ENCODE measurements at places on chromosomes 16 and 17.
A peak's percentile ranks its signal among the peaks of the same experiment; 100 is the strongest.

DNA sequence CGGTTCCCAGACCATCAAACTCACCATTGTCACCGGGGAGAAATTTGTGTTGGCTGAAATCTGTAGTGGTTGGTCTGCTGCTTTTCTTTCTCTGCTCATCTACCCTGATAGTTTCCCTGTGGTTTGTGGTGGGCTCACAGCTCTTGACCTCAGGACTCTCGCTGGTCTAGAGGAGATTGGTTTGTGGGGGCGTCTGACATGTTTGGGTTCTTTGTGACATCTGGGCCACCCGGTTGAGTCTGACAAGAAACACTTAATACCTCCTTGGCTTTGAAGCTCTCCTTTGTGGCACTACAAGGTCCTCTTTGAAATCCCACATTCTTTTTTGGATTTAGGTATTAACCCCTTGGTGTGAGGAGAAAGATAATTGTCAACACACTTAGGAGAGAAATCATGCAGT, 662.0 kb downstream of the WWOX start:
- no peak for DNase-seq

- no peak for DNase-seq
These were observed 126.3 kb downstream of the ABCC1 start for GRCh38 chr16:16075488-16076422.

GRCh38 chr16:13839577-13839976, 80.4 kb upstream of the ERCC4 start:
- no peak for DNase-seq

GRCh38 chr17:66643815-66644710, 190.9 kb upstream of the CACNG5 start:
- DNase-seq, result no peak

DNA sequence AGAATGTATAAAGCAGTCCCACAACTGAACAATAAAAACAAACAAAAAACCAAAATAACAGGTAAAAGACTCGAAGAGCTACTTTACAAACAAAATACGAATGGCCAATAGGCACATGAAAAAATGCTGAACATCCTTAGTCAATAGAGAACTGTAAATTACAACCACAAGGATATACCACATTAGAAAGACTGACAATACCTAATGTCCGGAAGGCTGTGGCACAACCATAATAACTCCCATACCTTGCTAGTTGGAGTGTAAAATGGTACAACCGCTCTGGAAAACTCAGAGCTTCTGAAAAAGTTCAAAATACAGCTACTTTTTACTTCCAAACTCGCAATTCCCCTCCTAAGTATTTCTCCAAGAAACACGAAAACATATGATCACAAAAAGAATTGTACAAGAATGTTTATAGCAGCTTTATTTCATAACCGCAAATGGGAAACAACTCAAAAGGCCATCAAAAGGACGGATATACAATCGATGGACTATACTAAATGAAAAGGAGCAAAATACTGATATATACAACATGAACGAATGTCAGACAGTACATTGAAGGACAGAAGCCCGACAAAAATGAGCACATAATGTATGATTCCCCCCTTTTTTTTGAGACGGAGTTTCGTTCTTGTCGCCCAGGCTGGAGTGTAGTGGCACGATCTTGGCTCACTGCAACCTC, 2.3 kb downstream of the TP53 start:
- no peak for DNase-seq

GRCh38 chr17:28544402-28545140, 7.9 kb downstream of the UNC119 start:
- DNase-seq, result no peak

GRCh38 chr16:15495898-15496297, 61.5 kb downstream of the BMERB1 start:
- DNase-seq, result no peak

DNA sequence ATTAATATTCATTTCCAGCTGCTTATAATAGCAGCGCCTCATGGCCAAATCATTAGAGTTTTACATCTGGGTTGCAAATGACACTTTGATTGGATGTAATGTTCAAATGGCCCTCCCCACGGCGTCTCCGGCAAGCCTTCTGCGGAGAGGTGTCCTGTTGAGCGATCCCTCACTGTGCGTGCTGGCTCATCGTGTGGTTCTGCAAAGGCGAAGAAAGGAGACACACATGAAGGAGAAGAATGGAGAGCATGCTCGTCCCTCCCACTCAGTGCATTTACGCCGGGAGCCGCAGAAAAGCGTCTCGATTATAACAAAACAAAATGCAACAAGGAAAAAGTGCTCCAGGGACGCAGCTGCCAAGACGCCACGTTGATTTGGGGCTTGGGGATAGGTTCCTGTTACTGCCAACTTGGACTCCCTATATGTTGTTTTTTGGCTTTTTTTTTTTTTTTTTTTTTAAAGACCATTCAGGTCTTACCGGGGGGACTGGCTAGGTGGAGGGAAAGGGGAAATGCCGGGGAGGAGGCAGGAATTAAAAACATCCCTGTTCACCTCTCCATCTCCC, 117.6 kb downstream of the C16orf78 start:
- no peak for DNase-seq

GRCh38 chr16:7509963-7510601, 177.4 kb downstream of the RBFOX1 start:
- no peak for DNase-seq

DNA sequence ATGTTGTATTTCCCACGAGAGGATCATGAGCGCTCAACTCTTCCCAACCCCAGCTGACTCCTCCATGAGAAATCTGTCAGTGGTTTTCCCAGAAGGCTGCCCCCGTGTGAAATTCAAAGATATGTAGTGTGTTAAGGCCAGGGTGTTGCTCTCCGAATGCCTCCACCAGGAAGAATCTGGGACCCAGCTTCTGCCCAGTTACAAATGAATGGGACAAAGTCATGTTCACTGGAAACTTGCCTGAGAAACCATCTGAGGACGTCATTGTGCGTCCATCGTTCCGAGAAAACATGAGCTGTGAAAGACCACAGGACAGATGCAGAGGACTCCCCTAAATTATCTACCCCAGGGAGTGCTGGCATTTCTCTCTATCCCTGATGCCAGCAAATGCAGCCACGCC, 86.0 kb downstream of the AIPL1 start:
- DNase-seq, result no peak

GRCh38 chr16:726438-727290, at the start of the genes CCDC78 and HAGHL:
Gene CCDC78, minus strand, starts transcription at chr16:726443. Its CDS starts 76 bp downstream, at chr16:726367.
Gene HAGHL, plus strand, starts transcription at chr16:727106. Its CDS starts 404 bp downstream, at chr16:727510.
- DNase-seq, result no peak

GRCh38 chr16:1923299-1924034, 5.3 kb upstream of the HS3ST6 start:
- DNase-seq, result no peak

DNA sequence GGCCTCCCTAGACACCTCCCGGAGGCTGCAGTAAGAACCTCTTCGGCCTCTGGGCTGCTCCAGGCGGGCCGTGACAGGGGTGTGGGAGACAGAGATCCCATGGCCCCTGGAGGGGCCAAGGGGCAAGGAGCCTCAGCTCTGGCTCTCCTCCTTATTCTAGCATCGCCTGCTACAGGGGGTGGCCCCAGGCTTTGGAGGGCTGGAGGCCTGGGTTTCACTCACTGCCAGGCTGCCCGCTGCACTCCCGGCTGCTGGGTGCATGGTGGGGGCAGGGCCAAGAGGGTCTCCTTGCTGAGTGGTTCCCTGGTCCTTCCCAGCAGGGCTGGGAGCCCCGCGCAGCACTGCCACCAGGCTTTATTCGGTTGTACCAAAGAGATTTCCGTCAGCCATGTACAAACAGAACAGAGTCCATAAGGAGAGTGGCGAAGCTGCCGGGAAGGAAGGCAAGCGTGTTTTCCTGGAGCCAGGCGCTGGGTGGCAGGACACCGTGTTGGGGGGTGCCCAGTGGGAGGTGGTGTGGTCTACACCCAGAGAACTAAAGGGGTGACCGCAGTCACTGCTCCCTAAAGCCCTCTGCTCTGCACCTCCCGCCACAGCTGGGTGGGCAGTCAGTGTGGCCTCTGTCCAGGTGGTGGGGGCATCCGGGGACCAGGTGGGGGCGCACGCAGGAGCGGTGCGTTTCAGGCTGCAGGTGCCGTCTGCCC, 2.0 kb downstream of the NPB start:
- no peak for DNase-seq

DNA sequence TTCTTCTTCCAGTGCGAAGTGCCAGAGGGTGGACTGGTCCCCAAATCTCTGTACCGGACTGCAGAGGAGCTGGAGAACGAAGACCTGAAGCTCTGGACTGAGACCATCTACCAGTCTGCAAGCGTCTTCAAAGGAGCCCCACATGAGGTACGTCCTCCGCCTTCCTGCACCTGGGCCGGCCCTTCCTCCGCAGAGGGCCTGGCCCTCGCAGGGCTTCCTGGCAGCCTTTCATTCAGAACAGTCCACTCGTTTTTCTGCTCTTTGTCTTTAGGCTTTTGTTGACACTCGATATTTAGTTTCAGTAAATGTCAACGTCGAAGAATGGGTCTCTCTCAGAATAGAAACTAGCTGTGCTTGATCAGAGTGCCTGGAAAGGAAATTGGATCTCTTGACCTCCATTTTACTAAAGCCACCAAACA, 68.6 kb downstream of the SEC14L1 start:
- DNase-seq, result no peak

- DNase-seq, result no peak
These were observed 51.1 kb downstream of the ADAMTS18 start for GRCh38 chr16:77383606-77384187.

DNA sequence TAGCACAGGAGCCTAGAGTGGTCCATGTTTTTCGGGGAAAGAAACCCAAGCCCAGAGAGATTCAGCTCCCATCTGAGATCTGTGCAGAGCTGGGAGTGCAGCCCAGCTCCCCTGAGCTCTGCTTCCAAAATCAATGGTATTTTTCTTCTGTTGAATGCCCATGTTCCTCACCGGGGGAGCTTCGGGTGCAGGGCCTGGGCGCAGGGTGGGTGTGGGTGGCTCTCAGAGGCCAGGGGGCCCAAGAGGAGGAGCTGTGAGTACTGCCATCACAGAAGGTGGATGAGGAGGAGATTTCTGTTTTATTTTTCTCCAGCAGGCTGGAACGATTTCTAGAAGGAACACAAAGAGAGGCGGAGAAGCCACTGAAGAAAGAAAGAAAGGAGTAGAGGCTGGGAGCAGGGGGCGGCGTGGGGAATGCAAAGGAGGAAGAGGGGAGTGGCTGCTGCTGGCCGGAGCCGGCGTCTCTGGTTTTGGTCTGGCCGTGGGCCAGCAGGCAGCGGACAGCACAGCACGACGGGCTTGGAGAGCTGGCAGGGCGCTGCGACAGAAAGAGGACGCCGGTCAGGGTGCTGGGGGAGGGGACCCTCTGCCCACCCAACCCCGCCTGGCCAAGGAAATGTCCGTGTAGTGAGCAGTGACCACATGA, 76.2 kb upstream of the KSR1 start:
- no peak for DNase-seq

GRCh38 chr17:41917679-41918313, 955 bp downstream of the ACLY start:
- no peak for DNase-seq

GRCh38 chr17:3693829-3694231, 2.1 kb downstream of the P2RX5 start:
- DNase-seq, result no peak

GRCh38 chr16:68490829-68491575, 42.7 kb upstream of the SMPD3 start:
- DNase-seq, result peak; percentile 33

- no peak for DNase-seq
These were observed 8.5 kb downstream of the PRSS54 start for GRCh38 chr16:58286280-58286679.

- no peak for DNase-seq
These were observed 21.9 kb upstream of the NKD1 start for GRCh38 chr16:50526249-50526648.

- DNase-seq, result no peak
These were observed 8.1 kb downstream of the LDAF1 start for GRCh38 chr16:21166561-21166961.

GRCh38 chr16:8852534-8852933, 16.3 kb downstream of the CARHSP1 start:
- DNase-seq, result no peak

GRCh38 chr16:84093879-84094270, 22.9 kb downstream of the MBTPS1 start:
- DNase-seq, result no peak

- no peak for DNase-seq
These were observed 5.6 kb upstream of the HOXB4 start for GRCh38 chr17:48583708-48584222.

GRCh38 chr16:67967958-67968399, 458 bp downstream of the SLC12A4 start:
- no peak for DNase-seq

DNA sequence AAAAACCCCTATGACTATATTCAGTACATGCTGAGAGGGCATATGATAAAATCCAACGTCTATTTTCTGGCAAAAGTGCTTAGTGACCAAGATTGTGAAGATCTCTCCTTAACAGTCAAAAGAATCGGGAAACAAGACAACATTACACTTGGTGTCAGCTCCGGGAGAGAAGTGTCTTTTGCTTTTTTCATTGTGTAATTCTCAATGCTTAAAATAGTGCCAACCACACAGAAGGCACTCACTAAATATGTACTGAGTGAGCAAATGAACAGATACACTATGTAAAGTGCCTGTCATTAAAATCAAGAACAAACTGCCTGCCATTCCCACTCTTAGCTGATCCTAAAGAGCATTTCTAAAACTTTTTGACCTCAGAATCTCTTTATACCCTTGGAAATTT, 34.1 kb downstream of the VPS53 start:
- DNase-seq, result no peak

GRCh38 chr16:30829130-30830071, 42.4 kb upstream of the ZNF629 start:
- DNase-seq, result no peak

DNA sequence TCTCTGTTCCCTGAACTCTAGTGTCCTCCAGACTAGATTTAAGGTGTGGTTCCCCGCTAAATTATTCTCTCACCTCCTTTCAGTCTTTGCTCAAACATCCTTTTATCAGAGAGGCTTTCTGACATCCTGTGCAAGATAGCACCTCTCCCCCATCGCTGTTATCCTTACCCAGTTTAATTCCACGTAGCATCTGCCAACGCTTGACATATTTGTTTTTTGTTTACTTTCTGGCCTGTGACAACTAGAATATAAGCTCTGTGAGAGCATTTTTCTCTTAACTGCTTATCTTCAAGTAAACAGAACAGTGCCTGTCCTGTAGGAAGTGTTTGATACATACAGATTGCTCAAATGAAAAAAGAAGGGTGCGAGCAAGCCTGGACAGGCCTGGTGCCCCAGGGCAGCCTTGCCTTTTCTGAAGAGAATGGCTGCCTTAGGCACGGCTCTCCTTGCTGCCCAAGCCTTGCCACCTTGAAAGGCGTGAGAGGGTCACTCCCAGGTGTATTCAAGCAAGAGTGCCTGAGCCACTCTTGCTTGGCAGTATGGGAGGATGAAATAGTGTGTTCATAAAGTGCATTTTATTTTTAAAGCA, 9.7 kb downstream of the DYNLL2 start:
- no peak for DNase-seq

GRCh38 chr16:67137605-67138004, 13.2 kb downstream of the B3GNT9 start:
- no peak for DNase-seq

Data from omental fat pad (tissue), 4 donors.